ENCODE measurements at places on chromosomes 5 and 9. TPM values are rescaled to one million over a fixed set of nuclear protein-coding genes. Genes with fewer than 3 reads are reported as not detected.

GRCh38 chr9:111148052-111149017 lies 110.1 kb upstream of the LPAR1 start:
- no peak for DNase-seq

The TMEM174 gene
- not detected for total RNA-seq

- DNase-seq, result no peak
Measured at GRCh38 chr5:126597156-126597555, 2.1 kb upstream of the ALDH7A1 start.

GRCh38 chr5:38187532-38187931 lies 70.8 kb upstream of the EGFLAM start:
- no peak for DNase-seq

The DAB2 gene
- total RNA-seq, result 151 TPM

GRCh38 chr5:119031905-119032304 lies 39.0 kb upstream of the DMXL1 start:
- DNase-seq, result no peak
